Adrenal gland (tissue), 19 donors: ENCODE measurements at places on chromosomes 5 and 9.

GRCh38 chr5:23718564-23718963 is 211.2 kb downstream of the PRDM9 start:
- DNase-seq, result no peak

DNA sequence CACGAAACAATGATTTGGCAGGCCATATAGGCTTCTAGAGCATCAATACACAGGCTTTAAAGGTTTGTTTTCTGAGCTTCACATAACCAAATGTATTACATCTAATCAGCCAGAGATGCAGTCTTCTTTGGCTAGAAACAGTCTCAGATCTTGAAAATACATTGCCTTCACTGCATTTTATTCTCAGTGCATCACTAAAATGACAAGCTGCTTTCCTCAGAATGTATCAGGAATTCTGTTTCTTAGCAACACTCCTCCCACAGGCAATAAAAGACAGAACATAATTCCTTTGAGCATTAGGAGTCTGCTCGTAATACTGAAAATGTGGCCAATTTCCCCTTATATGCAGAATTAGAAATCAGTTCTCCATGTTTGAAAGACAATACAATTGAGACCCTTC is 36.9 kb downstream of the FEM1C start:
- DNase-seq, result no peak

DNA sequence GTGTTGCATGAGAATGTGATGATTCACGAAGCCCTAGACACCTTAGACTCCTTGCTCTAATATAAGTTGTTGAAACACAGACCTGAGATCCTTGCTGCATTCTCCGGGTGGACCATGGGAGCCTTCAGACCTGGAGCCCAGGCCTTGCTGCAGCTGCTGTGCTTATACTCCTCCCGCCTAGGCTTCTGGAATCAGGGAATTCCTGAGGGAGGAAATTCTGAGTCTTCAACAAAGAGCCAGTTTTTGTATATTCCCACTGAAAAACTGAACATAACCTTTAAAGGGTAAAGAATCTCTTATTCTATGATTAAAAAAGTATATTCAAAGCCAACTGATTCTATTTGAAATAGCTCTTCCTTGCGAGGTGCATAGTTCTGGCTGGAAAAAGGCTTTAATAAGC is 245.1 kb upstream of the ELAVL2 start:
- DNase-seq, result no peak

- DNase-seq, result no peak
Measured at GRCh38 chr9:132571806-132572600, 10.4 kb upstream of the BARHL1 start.

- DNase-seq, result no peak
Measured at GRCh38 chr9:110969971-110970386, 68.3 kb downstream of the LPAR1 start.

DNA sequence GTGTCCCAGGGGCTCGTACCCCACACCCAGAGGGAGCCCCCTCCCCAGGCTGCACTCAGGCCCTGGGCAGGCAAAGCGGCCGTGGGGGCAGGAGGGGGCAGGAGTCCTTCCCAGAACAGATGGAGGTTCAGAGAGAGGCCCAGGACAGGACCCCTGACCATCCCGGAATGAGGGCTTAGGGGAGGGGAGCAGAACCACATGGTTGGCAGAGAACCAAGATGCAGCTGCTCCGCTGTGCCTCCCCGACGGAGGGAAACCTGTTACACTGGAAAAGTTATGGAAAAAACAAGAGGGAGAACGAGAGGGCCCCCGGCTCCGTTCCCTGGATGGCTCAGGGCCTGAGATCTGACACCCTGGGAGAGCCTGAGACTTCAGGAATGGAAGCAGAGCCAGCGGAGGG is 22.7 kb downstream of the SLC12A7 start:
- no peak for DNase-seq

DNA sequence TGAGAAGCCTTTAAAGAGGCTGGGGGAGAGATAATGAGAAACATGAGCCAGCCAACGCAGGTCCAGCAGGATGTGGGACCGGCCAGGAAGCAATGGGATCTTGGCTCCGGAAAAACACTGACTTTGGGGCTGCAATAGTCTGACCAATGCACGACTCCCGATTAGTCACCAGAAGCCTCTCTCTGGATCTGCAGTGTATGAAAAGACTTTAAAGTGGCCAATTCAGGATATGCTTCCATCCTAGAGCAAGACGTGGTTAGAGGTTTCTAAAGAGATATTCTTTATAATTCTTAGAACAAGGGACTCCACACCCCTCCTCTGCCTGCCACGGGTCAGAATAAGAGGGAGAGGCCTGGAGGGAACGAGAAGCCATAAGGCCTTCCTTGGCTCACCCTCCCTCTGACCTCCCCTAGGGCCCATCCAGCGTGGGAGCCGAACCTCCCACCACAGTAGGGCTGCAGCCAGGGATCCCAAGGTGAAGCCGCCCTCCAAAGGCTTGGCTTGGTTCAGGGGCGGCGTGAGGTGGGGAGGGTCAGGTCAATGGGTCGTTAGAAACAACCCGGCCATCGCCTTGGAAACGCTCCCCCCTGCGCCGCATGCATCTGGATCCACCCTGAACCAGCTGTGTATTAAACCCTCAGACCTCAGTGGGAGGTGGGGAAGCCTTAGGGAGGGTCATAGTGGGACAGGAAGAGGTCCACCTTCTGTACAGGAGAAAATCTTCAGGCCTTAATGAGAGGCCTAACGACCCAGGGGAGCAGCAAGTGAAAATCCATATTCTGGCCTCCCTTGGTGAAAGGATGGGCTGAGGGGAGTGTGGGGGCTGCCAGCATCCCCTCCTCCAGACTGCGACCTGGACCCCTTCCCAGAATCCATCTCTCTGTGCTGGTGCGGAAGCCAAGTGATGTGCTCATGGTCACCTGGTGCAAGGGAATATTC is 11.1 kb downstream of the FGF1 start:
- DNase-seq, result no peak

- no peak for DNase-seq
Measured at GRCh38 chr5:173864126-173865050, 23.8 kb upstream of the CPEB4 start.

DNA sequence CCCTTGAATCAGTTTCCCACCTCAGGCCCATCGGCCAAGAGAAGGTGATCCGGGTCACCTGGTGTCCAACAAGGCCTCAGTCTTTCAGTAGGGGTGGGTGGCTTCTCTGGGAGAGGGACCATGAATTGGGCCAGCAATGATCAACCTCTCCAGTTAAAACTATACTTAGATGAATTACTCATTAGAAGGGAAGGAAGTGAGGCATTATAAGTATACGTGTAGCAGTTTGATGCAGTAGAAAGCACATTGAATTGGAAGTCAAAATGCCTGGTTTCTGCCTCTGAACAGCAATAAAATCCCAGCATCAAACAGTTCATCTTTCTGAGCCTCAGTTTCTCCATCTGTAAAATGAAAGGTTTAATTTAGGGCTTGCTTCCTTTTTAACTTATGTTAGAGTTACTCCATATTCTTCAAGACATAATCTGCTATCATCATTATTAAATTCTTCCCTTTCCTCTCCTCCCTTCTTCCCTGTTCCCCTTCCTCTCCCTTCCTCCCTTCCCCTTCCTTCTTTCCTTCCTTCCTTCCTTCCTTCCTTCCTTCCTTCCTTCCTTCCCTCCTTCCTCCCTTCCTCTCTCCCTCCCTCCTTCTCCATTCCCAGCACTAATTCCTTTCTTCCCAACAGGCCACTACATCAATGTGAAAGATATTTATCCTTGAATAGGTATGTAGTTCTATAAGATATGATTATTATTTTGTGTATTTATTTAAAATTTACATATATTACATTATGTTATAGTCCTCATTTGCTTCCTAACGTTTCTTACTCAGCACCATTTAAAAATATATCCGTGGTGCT is 18.6 kb upstream of the TMEM174 start:
- no peak for DNase-seq

- DNase-seq, result no peak
Measured at GRCh38 chr5:111472579-111472978, 39.8 kb downstream of the STARD4 start.

GRCh38 chr9:3361689-3362392 is 164.0 kb downstream of the RFX3 start:
- no peak for DNase-seq

- DNase-seq, result no peak
Measured at GRCh38 chr5:135880801-135881200, 14.8 kb downstream of the IL9 start.

DNA sequence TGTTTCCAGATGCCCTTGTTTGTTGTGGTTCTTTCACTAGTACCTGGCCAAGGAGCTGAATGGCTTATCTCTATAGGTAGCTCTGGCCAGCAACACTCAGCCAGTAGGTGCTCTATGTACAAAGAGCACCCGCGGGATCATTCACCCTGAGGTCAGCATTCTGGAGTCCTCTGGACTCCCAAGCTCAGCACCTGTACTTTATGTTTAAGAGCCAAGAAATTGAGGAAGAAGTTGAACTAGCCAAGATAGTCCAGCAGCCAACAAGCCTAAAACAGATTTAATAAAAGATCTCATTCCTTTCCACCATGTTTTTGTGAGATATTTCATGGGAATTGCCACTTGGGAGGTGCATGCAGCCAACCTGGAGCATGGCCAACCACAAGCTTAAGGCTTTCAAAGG is 242.6 kb upstream of the PAPPA start:
- DNase-seq, result no peak

GRCh38 chr5:107104040-107104995 is 566.4 kb downstream of the EFNA5 start:
- no peak for DNase-seq

- DNase-seq, result no peak
Measured at GRCh38 chr9:105656131-105656921, 5.9 kb upstream of the TAL2 start.

DNA sequence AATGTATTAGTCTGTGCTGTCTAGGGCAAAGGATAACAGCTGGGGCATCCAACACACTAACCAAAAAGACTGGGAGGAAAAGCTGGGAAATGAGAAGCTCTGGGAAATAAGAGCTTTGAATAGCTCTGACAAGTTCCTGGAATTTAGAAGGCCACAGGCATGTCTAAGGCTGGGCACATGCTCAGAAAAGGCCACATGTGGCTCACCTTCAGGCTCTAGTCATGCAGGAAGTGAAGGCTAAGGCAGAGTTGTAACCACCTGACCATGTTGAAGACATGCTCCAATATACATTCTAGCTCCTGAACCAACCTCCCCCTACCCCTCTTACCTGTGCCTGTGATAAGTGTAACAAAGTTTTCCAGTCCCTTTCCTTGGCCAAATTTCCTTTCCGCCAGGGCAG is 31.7 kb downstream of the CLTA start:
- no peak for DNase-seq

DNA sequence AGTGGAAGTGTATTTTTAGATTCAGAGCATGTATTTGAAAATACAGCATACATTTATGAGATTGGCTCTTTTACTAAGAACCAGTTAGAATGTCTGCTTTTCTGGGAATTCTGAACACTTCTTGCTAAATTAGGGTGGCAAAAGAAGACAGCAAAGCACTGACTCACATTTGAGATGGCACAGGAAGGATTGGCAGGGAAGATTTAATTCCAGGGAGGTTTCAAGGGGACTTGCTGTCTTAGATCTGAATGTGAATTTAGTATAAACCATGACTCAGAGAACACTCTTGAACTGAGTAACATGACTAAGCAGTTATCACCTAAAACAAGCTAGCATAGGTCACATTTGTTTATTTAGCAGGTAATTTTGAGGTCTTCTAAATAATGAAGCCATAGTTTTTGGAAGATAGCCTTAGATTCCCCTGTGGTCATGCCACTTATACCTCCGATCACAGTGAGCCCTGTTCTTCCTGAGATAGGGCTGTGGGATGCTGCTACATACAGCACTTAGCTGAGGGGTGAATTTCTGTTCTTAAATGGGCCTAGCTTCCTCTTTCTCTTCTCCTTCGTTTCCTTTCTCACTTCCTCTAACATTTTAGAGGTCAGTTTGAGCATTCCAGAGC is 173.8 kb downstream of the PCSK1 start:
- DNase-seq, result no peak

DNA sequence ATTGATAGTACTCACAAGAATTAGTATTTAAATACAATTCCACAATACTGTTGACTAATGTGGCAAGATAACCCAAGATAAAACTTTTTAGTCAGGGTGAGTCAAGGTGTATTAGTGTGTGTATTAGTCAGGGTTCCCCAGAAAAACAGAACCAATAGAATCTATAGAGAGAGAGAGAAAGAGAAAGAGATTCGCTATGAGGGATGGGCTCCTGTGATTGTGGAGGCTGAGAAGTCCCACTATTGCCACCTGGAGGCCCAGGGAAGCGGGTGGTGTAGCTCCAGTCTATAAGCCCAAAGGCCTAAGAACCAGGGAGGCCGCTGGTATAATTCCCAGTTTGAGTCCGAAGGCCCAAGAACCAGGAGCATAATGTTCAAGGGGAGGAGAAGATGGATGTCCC is 10.0 kb upstream of the SHISAL2B start:
- no peak for DNase-seq

DNA sequence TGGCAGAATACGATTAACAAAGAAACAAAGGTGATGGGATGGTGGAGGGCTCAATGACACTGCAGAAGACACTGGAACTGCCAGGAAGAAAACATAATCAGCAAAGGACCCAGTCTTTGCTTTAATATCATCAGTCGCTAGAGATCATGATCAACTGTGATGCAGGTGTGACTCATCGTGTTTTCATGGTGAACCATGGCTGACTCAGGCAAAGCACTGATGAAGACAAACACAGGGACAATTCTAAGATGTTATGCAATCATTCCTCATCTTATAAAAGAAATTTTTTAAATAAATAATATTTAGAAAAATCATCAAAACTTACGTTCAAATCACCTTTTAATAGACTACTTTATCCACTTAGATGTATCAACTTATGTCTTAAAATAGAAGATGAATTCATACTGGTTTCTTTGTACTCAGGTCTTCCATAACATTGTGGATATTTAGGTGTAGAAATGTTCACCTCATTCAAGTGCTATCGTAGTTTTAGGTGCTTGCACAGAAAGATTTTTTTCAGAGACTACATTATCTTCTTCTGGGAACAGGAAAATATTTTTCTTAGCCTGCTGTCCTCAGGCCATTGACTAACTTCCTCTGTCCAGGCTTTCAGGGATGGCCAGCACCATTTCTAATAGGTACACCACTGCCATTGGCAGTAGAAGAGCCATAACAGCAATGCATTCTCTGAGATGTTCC is 673.4 kb upstream of the MEF2C start:
- DNase-seq, result peak; percentile 14

DNA sequence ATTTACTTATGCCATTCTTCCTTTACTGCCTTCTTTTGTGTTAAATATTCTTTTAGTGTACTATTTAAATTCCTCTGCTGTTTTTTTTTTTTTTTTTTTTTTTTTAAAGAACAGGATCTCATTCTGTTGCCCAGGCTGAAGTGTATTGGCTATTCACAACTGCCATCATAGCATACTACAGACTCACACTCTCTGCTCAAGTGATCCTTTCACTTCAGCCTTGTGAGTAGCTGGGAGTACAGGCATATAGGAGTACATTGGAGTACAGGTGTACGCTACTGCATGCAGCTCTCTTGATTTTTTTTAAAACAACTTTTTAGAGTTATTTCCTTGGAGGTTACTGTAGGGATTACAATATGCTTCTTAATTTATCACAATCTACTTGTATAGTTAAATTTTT is 56.1 kb downstream of the NIPBL start:
- DNase-seq, result no peak
